ENCODE measurements at places on chromosomes 4 and X.

GRCh38 chrX:106510713-106511403 lies 100.9 kb upstream of the RADX start:
- DNase-seq: no peak

GRCh38 chr4:15004739-15005301 lies 2.5 kb downstream of the CPEB2 start:
- peak; percentile 53 for DNase-seq

DNA sequence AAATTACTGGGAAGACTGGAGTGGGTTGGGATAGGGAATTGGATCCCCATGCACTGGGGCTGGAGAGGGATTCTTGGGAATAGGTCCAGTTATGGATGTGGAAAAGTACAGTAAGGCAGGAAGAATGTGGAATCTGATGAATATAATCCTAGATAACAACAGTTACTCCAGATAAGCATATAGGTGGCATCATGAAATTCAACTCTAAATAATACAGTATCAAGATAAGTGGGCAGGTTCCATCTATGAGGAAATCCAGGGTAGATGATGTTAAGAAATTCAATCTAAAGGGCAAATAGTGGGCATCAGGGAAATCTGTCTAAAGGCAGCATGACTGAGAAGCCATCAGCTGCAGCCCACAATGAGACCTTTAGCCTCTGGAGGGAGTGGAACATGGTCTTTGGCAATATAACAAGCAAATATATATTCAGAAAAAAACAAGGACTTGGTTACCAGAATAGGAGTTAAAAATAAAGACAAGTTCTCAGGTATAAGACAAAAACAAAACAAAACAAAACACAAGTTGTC lies 1.2 kb downstream of the DTHD1 start:
- no peak for DNase-seq

- DNase-seq: no peak
Measured at GRCh38 chrX:6291444-6291843, 62.8 kb upstream of the NLGN4X start.

DNA sequence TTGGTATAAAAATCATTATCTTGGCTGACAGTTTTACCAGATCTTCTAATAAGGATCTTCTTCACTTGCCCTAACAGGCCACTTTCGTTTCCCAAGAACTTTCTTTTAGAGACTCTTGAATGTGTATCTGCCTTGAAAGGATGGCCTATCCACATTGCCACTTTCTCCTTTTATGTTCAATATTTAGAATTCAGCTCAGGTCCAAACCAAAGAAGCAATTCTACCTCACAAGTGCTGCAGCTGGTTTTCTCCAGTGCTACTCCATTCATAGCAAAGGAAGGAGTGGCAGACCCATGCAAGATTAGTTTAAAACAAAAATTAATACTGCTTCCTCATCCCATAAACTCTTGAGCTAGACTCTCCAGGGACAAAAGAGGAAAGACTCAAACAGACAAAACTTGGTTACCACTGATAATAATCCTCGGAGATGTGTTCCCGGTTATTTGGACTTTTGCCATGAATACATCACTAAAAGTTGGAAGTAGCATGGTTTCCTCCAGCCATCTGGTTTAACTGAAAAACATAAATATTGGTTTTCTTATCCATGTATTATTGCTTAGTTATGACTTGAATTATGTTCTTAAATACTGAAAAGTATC lies 401.8 kb downstream of the PABPC4L start:
- no peak for DNase-seq

- DNase-seq: no peak
Measured at GRCh38 chr4:121182296-121182695, 18.2 kb upstream of the TNIP3 start.

DNA sequence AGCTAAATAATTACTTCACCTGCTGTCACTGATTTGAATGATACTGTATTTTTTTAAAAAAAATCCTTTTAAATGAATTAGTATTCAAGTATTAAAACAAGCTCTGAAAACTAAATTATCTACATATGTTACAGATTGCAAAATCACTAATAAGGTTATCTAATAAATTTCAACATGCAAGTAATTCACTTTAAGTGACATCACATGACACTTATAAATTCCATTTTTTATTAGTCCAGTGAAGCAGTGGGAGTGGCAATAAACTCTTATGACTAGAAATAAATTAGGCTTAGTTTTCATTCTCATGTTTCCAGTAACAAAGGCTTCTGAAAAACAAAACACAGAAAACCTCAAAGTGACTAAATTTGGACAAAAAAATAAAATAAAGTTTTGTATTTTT lies 36.3 kb downstream of the SMIM31 start:
- no peak for DNase-seq
